ENCODE measurements at places on chromosomes 3 and 15.

DNA sequence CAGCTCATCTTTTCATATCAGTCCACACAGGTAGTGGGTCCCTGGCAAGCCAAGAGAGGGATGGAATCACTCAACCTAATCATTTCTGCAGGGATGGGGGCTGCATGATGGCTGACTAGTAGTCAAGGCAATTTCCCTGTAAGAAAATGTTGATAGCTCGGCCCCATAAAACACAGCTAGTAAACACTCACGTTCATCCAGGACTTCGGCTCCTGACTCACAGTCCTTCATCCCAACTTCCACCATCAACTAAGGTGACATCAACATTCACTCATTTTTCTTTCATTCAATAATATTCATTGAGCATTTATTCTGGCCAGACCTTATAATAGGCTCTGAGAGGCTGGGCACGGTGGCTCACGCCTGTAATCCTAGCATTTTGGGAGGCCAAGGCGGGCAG, 4.4 kb upstream of the ACAP2 start:
- no peak for DNase-seq

- DNase-seq = peak; percentile 58
These were observed 632.2 kb downstream of the FOXP1 start for GRCh38 chr3:70951316-70951715.

DNA sequence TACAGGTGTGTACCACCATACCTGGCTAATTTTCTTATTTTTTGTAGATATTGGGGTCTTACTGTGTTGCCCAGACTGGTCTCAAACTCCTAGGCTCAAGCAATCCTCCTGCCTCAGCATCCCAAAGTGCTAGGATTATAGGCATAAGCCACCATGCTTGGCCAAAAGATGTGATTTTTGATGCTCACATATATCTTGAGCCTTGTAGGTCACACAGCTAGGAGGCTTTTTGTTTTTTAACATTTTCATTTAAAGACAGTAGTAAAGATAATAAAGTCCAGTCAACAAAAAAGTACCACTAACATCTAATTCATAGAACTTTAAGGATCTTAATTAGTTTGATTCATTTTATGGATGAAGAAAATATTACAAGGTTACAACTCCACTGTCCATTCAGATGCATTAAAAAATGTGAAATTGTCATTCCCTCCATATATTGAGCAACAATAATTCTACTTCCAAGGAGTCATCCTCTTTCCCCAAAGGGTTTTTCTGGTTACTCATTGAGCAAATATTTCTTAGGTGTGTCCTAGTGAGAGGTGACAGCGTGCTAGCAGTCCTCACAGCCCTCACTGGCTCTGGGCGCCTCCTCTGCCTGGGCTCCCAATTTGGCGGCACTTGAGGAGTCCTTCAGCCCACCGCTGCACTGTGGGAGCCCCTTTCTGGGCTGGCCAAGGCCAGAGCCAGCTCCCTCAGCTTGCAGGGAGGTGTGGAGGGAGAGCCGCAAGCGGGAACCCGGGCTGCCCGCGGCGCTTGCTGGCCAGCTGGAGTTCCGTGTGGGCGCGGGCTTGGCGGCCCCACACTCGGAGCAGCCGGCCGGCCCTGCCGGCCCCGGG, 8.3 kb upstream of the TASOR start:
- peak; percentile 2 for DNase-seq

GRCh38 chr15:88049506-88049905, 207.0 kb downstream of the NTRK3 start:
- DNase-seq = no peak

- DNase-seq = peak; percentile 96
These were observed 854 bp upstream of the NPTN start for GRCh38 chr15:73633991-73634495.

GRCh38 chr3:69496856-69497255, 111.0 kb upstream of the FRMD4B start:
- DNase-seq = no peak

DNA sequence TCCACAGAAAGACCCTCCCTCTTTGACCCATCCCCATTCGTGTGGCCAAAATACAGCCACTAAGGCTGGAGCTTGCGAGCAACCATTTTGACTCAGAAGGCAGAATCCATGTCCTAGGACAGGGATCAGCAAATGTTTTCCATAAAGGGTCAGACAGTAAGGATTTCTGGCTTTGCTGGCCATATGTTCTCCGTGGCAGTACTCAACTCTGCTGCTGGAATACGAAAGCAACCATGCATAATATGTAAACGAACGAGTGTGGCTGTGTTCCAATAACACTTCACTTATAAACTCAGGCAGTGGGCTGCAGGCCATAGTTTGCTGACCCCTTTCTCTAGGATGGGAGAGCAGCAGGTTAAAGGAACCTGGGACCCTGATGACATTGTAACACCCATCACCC, 77.6 kb upstream of the WNT5A start:
- DNase-seq = no peak

- no peak for DNase-seq
These were observed 159.7 kb downstream of the RSL24D1 start for GRCh38 chr15:55037071-55037470.

GRCh38 chr15:28153492-28154119, 54.5 kb upstream of the OCA2 start:
- DNase-seq = peak; percentile 18

- peak; percentile 52 for DNase-seq
These were observed 975.5 kb upstream of the CFAP20DC start for GRCh38 chr3:60025096-60026050.

Measured in fibroblast of skin of scalp (primary cell).